ENCODE measurements at places on chromosomes 6 and 20.

- DNase-seq = no peak
Measured at GRCh38 chr20:15834857-15835256, 738.4 kb downstream of the KIF16B start.

- DNase-seq = no peak
Measured at GRCh38 chr6:87617405-87617804, 27.5 kb downstream of the ORC3 start.

- DNase-seq = no peak
Measured at GRCh38 chr6:167998215-167998614, 744 bp downstream of the KIF25 start.

DNA sequence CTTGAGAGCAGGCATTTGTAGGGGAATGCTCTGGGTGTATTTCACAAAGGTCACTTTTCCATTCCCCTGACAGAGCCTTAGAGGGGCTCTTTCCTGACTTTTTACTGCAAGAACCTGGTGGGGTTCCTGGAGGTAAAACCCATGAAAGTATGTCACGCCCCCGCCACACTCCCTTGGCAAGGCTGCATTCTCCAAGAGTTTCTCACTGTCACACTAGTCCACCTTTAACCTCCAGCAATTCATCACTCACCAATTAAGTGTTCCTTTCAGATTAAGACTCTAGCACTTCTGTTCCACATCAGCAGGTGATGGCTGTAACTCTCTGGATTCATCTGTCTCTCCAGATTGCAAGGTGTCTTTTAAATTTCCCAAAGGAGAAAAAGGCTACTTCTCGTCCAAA lies 32.7 kb upstream of the NKX2-4 start:
- DNase-seq = no peak

DNA sequence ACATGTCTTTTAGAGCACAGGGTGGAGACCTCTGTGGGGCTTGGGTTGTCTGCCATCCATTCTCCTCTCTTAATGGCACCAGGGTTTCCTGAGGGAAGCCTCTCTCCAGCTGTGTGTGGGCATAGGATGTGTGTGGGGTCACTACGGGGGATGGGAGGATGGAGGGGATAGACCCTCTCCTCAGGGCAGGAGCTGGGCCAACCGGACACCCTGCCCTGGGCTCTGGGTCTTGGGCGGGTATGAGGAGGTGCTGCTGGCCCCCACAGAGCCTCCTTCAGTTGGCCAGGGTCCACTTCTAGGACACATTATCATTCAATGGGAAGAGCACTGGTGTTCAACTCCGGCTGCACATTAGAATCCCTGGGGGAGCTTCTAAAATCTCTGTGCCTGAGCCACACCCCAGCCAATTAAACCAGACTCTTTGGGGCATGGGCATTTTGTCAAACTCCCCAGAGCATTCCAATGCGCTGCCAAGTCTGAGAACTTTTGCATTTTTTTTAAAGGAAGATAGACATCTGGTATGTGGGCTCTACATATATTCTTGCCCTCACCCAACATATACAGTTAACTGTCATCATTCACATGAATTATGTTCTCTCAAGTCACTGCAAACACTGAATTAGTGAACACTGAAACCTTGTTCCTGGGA lies 38.5 kb downstream of the TRAM2 start:
- DNase-seq = no peak

- DNase-seq = no peak
Measured at GRCh38 chr20:55538261-55538908, 466.9 kb downstream of the CBLN4 start.

GRCh38 chr20:25461786-25462545 lies 54.5 kb downstream of the GINS1 start:
- no peak for DNase-seq

GRCh38 chr6:160141001-160141726 lies 19.5 kb downstream of the SLC22A1 start:
- no peak for DNase-seq

DNA sequence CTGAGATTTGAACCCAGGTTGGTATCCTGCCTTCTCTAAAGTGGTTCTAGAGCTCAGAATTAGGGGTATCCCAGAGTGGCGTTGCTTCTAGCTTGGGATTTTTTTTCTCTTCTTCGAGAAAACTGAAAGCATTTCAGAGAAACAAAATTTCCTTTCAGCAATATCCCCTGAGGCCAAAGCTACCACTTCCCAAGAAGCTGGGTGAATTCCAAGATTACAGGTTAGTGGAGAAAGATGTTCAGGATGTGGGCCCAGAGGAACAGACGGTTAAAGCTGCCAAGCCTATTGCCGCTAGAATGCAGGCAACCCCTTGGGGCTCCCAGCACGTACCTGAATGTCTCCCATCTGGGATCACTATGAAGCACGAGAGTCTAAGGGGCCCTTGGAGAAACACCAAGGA lies 134.1 kb downstream of the FOXO3 start:
- no peak for DNase-seq

DNA sequence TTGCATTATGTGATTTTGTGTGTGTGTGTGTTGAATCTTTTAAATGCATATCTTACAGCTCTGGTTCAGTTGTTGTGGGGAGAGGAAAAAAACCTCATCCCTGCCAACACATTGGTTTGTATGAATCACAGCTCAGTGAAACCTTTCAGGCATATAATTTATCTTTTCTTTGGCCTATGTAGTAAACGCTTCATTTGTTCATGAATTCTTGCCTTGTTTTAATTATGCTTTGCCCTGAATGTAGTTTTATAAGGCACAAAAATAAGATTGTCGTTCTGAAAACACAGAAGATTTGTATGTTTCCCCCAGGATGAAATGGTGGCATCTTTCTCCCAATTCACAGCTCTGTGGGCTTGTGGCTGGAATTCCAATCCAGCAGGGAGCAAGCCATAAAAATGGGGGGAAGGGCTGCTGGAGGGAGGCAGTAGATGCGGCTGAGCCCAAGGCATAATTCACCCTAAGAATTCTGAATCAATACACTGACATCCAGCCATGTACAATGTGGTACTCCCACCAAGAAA lies 45.1 kb downstream of the BCAS1 start:
- DNase-seq = no peak

- no peak for DNase-seq
Measured at GRCh38 chr20:46816097-46816496, 78.5 kb upstream of the EYA2 start.

GRCh38 chr6:163419413-163420288 lies 5.1 kb downstream of the QKI start:
- no peak for DNase-seq

GRCh38 chr6:165519316-165519715 lies 143.7 kb downstream of the PDE10A start:
- DNase-seq = no peak

DNA sequence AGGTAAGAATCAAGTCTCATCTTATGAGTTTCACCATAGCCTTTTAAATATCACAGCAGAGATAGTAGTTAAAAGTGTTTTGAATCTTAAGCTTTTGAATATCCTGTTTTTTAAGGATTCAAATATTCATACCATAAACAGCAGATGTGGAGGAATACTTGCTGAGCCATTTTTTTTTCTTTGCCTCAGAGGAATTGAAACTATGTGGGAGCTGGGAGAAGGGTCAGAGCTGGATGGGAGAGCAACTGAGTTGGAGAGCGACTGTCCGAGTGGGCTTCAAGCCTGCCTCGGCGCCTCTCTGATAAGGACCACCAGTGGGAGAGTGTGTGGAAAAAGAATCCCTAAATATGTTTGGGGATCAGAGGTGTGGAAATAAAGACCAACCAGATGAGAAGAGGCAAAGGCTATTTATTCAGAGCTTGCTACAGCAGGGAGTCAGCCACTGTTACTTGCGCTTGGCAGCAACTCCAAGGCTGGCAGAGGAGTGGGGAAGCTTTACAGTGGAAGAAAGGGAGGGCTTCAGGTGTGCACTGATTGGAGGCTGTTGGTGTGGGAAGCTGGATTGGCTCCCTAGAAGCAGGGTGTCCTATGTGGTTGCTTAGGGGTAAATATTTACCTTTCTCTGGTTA lies 34.3 kb upstream of the MCUR1 start:
- DNase-seq = no peak

DNA sequence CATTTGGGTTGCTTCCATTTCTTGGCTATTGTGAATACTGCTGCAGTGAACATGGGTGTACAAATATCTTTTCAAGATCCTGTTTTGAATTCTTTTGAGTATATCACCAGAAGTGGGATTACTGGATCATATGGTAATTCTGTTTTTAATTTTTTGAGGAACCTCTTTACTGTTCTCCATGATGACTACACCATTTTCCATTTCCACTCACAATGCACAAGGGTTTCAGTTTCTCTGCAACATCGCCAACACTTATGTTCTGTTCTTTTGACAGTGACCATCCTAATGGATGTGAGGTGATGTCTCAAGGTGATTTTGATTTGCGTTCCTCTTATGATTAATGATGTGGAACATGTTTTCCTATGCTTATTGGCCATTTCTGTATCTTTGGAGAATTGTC lies 214.4 kb upstream of the ZFP64 start:
- DNase-seq = no peak

DNA sequence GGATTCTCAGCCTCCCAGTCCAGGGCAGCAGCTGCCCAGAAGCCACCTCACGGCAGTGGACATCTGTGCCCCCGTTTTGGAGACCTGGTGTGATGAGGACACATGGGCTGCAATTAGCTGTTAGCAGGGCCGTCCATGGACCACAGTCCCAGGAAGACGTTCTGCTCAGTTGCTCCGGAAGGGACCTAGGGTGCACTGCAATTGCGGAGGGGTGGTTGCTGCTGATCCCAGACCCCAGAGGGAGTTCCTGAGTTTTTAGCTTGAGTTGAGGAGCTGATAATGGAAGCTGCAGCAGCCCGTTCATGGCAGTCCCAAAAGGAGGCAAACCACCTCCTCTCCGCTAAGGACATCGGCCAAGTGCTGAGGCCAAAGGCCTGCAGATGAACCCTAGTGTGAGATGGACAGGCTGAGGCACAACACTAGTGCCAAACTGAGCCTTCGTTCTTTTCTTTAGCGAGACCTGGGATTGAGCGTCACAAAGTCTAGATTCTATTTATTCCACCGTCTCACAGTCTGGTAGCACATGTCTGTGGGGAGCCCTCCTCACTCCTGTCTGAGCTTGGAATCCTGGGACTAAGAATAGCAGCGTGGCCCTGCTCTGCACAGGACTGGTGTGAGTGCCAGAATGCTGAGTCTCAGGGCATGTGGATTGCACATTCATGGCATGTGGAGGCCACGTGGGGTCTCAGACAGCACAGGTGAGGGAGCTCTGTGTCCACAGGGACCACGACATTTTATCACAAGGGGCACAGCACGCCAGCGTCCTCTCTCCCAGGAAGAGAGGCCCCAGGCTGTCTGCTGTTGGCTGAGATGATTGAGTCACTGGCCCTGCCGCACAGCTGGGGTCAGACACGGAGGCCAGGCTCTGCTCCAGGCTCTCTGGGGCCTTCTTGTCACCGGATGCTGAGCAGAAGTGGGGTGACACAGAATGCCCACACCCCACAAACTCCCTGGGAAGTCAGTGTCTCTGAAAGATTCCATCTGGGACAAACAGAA lies 113.4 kb downstream of the PSMB1 start:
- DNase-seq = no peak

- DNase-seq = no peak
Measured at GRCh38 chr6:165643015-165643414, 20.0 kb downstream of the PDE10A start.

DNA sequence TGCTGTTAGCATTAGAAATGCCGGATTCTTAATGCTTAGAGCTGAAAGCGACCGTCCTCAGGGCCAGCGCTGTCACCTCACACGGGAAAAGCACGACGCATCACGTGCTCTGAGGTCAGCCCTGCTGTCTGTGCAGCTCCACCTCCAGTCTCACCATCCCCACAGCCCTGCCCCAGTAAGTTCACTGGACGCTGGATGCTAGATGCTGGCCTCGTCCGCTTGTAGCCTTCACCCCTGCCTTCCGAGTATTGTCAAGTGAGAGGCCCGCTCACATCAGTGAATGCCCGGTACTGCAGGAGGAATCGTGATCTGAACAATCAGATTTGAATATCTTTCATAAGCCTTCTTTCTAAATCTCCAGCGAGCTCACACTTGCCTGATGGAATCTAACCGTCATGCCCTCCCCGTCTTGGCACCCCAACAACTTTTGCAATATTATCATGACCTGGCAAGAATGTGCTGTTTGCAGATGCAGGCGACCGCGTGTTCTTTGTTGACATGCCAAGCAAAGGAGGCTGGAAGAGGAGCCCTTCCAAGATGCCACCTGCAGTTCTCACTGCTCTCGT lies 64.9 kb downstream of the DLL1 start:
- DNase-seq = no peak

DNA sequence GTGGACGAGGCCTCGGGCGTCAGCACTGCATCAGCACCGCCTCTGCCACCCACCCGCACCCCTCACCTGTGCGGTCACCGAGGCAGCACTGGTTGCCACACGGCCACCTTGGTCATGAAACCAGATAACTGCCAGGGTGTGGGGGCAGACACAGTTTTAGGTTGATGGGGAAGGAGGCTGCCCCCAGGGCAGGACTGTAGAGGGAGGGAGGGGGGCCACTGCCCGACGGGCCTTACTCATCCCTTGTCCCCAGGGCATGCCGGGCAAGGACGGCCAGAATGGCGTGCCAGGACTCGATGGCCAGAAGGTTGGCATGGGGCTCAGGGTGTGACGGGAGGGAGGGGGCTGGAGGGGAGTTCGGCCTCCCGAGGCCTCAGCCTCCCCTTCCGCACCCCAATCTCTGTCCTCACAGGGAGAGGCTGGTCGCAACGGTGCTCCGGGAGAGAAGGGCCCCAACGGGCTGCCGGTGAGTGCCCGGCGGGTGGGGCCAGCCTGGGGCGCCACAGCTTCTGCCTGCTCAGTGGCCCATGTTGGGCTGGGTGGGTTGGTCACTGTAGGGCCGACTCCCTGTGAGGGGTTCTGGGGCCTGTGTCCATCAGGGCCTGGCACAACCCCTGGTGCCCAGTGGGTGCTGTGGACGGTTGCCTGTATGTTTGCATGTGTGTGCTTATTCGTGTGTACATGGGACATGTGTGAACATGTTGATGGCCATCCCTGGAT lies 11.8 kb downstream of the COL9A3 start:
- DNase-seq = no peak

DNA sequence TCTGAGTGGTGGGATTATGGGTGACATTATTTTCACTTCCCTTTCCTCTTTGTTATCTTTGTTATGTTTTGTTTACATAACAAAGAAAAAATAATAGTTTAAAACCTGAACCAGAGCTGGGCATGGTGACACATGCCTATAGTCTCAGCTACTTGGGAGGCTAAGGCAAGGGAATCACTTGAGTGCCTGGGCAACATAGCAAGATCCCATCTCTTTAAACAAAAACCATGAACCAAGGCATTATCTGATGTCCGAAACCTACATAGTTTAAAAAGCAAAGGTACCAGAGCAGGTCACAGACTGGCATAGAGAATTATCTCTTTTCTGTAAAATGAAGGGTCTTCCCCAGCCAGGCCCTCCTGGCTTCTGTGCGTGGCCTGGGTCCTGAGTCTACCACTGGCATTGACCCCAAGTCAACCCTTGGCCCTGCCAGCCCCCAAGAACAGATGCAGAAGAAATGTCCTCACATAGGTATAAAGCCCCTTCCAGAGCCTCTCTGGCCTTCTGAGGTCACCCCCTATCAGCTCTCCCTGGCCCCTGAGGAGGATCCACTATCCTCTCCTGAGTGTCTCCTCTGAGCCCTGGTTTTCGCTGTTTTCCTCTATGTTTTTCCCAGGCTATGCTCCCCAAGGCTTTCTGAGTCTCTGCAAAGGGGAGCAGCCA lies 81.3 kb downstream of the TRERF1 start:
- no peak for DNase-seq
